ENCODE measurements at places on chromosomes 13 and 19. TPM values are rescaled to one million over a fixed set of nuclear protein-coding genes. Genes with fewer than 3 reads are reported as not detected.
A peak's percentile ranks its signal among the peaks of the same experiment; 100 is the strongest.

- peaks cover 27% of the 10 kb centered on the region for H3K36me3 ChIP-seq
- H3K4me3 ChIP-seq, result peak overlapping the region; percentile 84
- H3K27ac ChIP-seq, result peak overlapping the region; percentile 73
- no peaks in the 10 kb centered on the region for H3K27me3 ChIP-seq
- no peak for DNase-seq
- H3K4me1 ChIP-seq, result peaks cover 18% of the 10 kb centered on the region
Measured at GRCh38 chr19:10379880-10380312, 476 bp downstream of the TYK2 start.

GRCh38 chr13:44698066-44698465 is 121.9 kb upstream of the TSC22D1 start:
- H3K27ac ChIP-seq, result no peak overlapping the region
- no peak for DNase-seq
- H3K27me3 ChIP-seq, result no peaks in the 10 kb centered on the region
- H3K4me1 ChIP-seq, result no peaks in the 10 kb centered on the region
- no peaks in the 10 kb centered on the region for H3K36me3 ChIP-seq

- no peak overlapping the region for H3K4me3 ChIP-seq
- peaks cover 95% of the 10 kb centered on the region for H3K36me3 ChIP-seq
- H3K27me3 ChIP-seq, result no peaks in the 10 kb centered on the region
Measured at GRCh38 chr13:113179374-113180230, 21.2 kb downstream of the PROZ start.

- no peaks in the 10 kb centered on the region for H3K27me3 ChIP-seq
- no peak overlapping the region for H3K4me3 ChIP-seq
- no peak for DNase-seq
- no peaks in the 10 kb centered on the region for H3K4me1 ChIP-seq
Measured at GRCh38 chr13:50831512-50831911, 12.0 kb downstream of the DLEU7 start.

DNA sequence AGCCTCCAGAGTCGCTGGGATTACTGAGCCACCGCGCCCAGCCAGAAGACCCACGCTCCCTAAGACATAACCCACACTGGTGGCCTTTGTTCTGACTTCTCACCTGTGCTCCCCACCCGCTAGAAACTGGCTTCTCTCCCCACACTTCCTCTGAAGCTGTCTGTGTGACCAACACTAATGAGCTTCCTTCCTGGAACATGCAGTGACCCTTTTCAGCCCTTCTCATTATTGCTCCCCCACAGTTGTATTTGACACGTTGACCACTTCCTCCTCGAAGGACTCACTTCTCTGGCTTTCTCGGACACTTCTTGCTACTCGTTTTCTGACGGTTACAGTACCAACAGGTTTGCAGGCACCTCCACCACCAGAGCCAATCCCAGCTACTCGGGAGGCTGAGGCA is 10.9 kb downstream of the NCR1 start:
- DNase-seq, result no peak
- no peaks in the 10 kb centered on the region for H3K36me3 ChIP-seq
- H3K27me3 ChIP-seq, result peaks cover 4% of the 10 kb centered on the region
- H3K27ac ChIP-seq, result no peak overlapping the region
- no peak overlapping the region for H3K4me3 ChIP-seq

GRCh38 chr13:84843368-84843767 is 955.9 kb downstream of the SLITRK6 start:
- H3K27me3 ChIP-seq, result no peaks in the 10 kb centered on the region
- no peak overlapping the region for H3K4me3 ChIP-seq
- no peak overlapping the region for H3K27ac ChIP-seq
- no peaks in the 10 kb centered on the region for H3K4me1 ChIP-seq
- no peak for DNase-seq

DNA sequence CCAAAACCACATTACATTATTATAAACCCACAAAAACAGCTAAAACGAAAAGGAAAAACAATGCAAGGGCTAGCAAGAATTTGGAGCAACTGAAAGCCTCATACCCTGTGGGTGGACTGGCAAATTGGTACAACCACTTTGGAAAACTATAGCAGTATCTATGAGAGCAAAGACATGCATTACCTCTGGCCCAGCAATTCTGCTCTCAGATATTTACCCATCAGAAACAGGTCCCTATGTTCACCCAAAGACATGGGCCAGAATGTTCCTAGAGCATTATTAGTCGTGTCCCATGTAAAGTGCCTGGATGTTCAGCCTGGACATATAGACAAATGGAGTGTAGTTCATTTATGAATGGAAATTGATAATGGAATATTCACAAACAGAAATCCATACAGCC is 27.9 kb downstream of the POP4 start:
- H3K27me3 ChIP-seq, result no peaks in the 10 kb centered on the region
- no peaks in the 10 kb centered on the region for H3K4me1 ChIP-seq
- H3K36me3 ChIP-seq, result no peaks in the 10 kb centered on the region
- no peak overlapping the region for H3K27ac ChIP-seq

- peaks cover 100% of the 10 kb centered on the region for H3K27me3 ChIP-seq
- no peaks in the 10 kb centered on the region for H3K36me3 ChIP-seq
- no peak overlapping the region for H3K4me3 ChIP-seq
- H3K27ac ChIP-seq, result no peak overlapping the region
- peaks cover 46% of the 10 kb centered on the region for H3K4me1 ChIP-seq
Measured at GRCh38 chr13:27793507-27794367, 1.5 kb downstream of the GSX1 start.

- H3K27me3 ChIP-seq, result no peaks in the 10 kb centered on the region
- no peak overlapping the region for H3K4me3 ChIP-seq
- no peak overlapping the region for H3K27ac ChIP-seq
- no peaks in the 10 kb centered on the region for H3K4me1 ChIP-seq
- H3K36me3 ChIP-seq, result no peaks in the 10 kb centered on the region
Measured at GRCh38 chr13:29319451-29319850, 276.0 kb downstream of the SLC7A1 start.

GRCh38 chr19:37931881-37932655 is 25.1 kb downstream of the SIPA1L3 start:
- H3K4me3 ChIP-seq, result peak overlapping the region; percentile 30
- H3K27me3 ChIP-seq, result no peaks in the 10 kb centered on the region
- peak; percentile 89 for DNase-seq
- H3K27ac ChIP-seq, result peak overlapping the region; percentile 74
- no peaks in the 10 kb centered on the region for H3K36me3 ChIP-seq

GRCh38 chr13:80508031-80508430 is 167.1 kb upstream of the SPRY2 start:
- no peaks in the 10 kb centered on the region for H3K4me1 ChIP-seq
- no peaks in the 10 kb centered on the region for H3K27me3 ChIP-seq
- no peaks in the 10 kb centered on the region for H3K36me3 ChIP-seq
- no peak overlapping the region for H3K27ac ChIP-seq
- no peak overlapping the region for H3K4me3 ChIP-seq

DNA sequence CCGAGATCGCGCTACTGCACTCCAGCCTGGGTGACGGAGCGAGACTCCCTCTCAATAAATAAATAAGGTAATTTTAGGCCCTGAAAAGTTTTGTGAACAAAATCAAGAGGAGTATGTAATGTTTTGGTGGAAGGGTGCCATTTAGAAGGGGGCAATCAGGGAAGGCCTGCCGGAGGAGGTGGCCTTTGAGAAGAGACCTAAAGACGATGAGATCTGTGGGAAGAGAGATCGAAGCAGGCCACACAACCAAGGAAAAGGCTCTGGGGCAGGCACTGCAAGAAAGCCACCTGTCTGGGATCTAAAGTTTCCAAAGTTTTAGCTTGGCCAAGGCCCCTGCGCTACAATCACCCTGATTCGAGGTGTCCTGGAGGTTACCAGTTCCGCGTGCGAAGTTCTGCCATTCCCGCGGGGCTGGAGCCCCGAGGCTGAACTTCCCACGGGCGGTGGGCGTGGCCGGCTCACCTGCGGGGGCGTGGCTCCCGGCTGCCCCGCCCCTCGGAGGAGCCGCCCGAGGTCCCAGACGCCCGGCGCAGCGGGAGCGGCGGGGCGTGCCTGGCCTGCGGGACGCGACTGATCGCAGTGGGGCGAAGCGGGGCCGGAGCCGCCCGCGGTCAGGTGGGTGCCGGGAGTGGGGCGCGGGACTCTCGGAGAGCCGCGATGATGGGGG is at the start of gene KLC3:
KLC3 (plus strand) TSS at position 519 of the 667 bp plus-strand sequence. CDS start 4,792 bp downstream, outside the sequence.
- no peaks in the 10 kb centered on the region for H3K36me3 ChIP-seq
- H3K4me3 ChIP-seq, result peak within 1 kb of the TSS; percentile 50
- peaks cover 25% of the 10 kb centered on the region for H3K4me1 ChIP-seq
- H3K27me3 ChIP-seq, result peaks cover 17% of the 10 kb centered on the region
- peak within 1 kb of the TSS; percentile 56 for H3K27ac ChIP-seq
- DNase-seq, result no peak

- no peak overlapping the region for H3K27ac ChIP-seq
- peaks cover 30% of the 10 kb centered on the region for H3K4me1 ChIP-seq
- no peaks in the 10 kb centered on the region for H3K27me3 ChIP-seq
- H3K4me3 ChIP-seq, result no peak overlapping the region
Measured at GRCh38 chr13:21079221-21079620, 17.8 kb upstream of the LATS2 start.

DNA sequence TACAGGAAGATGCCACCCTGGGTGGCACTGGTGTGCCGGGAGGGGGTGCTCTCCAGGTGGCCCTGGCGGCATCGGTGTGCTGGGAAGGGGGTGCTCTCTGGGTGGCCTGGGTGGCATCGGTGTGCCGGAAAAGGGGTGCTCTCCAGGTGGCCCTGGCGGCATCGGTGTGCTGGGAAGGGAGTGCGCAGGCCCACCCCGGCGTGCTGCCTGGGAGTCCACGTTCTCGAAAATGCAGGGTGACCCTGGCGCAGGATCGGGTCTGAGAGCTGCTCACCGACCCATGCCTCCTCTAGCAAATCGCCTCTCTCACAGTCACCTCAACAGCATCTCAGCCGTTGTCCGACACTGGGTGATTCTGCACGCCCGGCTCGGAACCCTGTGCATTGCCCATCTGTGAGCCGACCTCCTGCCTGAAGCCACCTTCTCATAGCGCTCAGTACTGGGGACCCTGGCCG is 36.4 kb downstream of the RASA3 start:
- H3K36me3 ChIP-seq, result no peaks in the 10 kb centered on the region
- H3K4me3 ChIP-seq, result no peak overlapping the region
- H3K4me1 ChIP-seq, result peaks cover 22% of the 10 kb centered on the region
- no peaks in the 10 kb centered on the region for H3K27me3 ChIP-seq

DNA sequence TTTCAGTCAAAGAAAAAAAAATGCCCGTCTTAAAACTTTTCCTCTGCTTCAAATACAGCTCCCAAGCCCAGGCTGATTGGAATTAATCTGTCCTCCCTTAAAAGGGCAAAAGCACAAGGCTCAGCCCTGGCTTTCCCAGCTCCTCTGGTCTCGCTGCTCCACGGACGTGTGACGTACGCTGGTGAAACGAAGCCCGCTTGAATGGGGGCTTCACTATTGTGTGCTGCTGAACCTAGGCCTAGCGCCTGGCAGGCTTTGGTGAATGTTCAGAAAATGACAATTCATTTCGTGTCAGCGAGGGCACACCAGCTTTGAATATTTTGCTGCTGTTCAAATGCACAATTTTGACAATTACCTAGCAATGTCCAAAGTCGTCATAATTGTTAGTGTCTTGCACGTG is 615 bp upstream of the ZNF135 start:
- no peak for DNase-seq
- peak overlapping the region; percentile 69 for H3K4me3 ChIP-seq
- H3K36me3 ChIP-seq, result peaks cover 8% of the 10 kb centered on the region

- DNase-seq, result no peak
- peaks cover 21% of the 10 kb centered on the region for H3K4me1 ChIP-seq
- peak overlapping the region; percentile 11 for H3K4me3 ChIP-seq
- no peaks in the 10 kb centered on the region for H3K36me3 ChIP-seq
Measured at GRCh38 chr19:703329-703650, 5.4 kb upstream of the PALM start.

DNA sequence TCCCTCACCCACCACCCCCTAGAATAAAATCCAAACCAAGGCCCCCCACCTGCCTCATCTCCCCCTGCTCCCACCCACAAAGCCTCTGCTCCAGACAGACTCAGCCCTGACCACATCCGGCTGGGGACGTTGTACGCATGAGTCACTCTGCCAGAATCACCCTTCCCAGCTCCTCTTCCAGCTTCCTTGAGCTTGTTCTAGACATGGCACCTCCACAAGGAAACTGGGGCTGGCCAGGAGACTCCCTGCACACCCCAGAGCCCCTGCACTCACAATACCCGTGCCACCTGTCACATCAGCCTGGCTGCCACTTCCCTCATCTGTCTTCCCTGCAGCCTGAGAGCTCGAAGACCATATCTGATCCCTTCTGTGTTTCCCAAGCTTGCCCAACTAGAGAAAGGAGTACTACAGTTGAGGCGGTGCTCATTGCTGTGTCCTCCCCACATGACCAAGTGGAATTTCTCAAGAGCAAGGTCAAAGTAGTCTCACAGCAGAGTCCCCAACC is 9.7 kb downstream of the DEDD2 start:
- peaks cover 82% of the 10 kb centered on the region for H3K36me3 ChIP-seq
- H3K27me3 ChIP-seq, result no peaks in the 10 kb centered on the region
- H3K4me1 ChIP-seq, result peaks cover 39% of the 10 kb centered on the region
- no peak for DNase-seq
- no peak overlapping the region for H3K4me3 ChIP-seq

GRCh38 chr13:34570698-34571353 is 371.2 kb upstream of the NBEA start:
- no peak for DNase-seq
- H3K27me3 ChIP-seq, result no peaks in the 10 kb centered on the region
- no peaks in the 10 kb centered on the region for H3K4me1 ChIP-seq
- H3K36me3 ChIP-seq, result no peaks in the 10 kb centered on the region
- H3K27ac ChIP-seq, result no peak overlapping the region
- H3K4me3 ChIP-seq, result no peak overlapping the region

DNA sequence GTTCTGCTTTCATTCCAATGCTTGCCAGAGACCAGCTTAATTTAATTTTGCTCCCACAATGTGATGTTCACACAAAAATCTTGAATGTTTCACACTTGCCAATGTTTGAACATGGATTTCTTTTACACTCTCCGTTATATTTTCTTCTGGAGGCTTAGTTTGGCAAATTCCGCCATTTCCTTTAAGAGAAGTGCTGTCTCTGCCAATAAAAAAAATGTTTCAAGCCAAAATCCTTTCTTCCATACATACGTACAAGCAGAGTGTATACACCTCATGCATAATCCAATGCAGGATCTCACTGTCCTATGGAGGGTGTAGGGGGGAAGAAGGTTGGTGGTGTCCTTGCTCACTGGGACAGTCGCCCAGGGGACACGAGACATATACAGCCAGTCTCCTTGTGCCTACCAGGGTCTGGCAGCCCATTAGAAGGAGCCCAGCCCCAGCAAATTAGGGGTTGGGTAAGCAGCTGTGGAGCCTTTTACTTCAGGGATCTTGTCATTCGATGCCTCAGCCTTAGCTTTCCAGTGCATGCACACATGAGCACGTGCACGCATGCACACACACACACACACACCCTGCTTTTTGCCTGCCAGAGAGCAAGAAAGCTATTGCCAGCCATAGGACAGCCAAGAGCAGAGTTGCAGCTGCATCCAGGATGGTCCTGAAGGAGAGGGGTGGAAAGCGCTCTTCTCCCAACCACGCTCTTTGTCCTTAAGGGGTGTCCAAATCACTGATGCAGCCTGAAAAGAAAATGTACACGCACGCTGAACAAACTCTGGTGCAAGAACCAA is 208.3 kb downstream of the FOXO1 start:
- H3K36me3 ChIP-seq, result no peaks in the 10 kb centered on the region
- H3K4me1 ChIP-seq, result peaks cover 8% of the 10 kb centered on the region
- no peak overlapping the region for H3K27ac ChIP-seq
- H3K4me3 ChIP-seq, result no peak overlapping the region

The RPL18A gene
- 1,229 TPM for total RNA-seq

The GTF2F2 gene
- total RNA-seq, result 35.0 TPM

The GPR12 gene
- total RNA-seq, result 3.9 TPM

The ZNF567 gene
- 19.8 TPM for total RNA-seq
